Activated T-cell treated with anti-CD3 and anti-CD28 coated beads for 4 hours (primary cell): ENCODE measurements at places on chromosomes 2 and 18.

- no peak for DNase-seq
These were observed 51.0 kb upstream of the TTC39C start for GRCh38 chr18:23963443-23964165.

DNA sequence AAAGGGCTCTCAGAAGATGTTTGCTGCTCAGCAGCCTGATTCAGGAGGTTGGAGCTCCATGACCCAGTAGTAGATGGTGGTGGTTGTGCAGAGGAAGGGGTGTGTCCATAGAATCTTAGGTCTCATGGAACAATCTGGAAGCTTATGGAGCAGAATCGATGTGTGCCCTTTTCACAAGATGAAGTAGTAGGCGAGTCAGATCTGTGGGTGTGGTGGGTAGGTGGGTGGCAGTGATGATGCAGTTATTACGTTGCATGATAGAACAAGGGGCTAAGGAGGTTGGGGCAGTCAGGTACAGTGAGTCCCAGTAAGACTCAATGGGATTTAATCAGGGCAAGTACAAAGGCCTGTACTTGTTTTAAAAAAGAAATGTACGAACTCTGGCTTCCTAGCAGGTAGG, 9.1 kb downstream of the TET3 start:
- no peak for DNase-seq

- DNase-seq, result no peak
These were observed 25.9 kb upstream of the YES1 start for GRCh38 chr18:837922-838321.

DNA sequence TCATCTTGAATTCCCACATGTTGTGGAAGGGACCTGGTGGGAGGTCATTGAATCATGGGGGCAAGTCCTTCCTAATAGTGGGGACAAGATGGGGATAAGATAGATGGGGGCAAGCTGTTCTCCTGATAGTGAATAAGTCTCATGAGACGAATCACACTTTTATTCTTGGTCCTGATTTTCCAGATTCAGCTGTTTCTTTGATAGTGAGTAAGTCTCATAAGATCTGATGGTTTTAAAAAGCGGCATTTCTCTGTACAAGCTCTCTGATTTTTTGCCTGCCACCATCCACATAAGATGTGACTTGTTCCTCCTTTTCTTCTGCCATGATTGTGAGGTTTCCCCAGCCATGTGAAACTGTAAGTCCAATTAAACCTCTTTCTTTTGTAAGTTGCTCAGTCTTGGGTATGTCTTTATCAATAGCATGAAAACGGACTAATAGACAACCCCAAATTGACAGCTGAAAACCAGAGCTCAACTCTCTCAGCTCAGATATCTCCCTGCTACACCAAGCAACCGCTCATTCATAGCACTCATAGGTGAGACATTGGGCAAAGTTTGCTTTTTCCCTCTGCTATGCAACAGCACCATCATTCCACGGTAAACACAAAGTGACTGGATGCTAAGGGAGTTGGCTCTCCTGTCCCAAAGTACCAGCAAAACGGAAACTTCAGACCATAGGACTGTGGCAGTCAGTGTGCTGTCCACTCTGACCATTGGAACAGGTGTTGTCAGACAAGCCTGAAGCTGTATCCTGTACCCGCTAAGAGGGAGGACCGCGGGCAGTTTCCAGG, 44.9 kb upstream of the TBC1D8 start:
- DNase-seq, result no peak

GRCh38 chr2:168182550-168183249, 64.7 kb downstream of the STK39 start:
- no peak for DNase-seq

GRCh38 chr2:54671010-54671409, 52.5 kb upstream of the EML6 start:
- no peak for DNase-seq
